Nephron progenitor cell (in vitro differentiated cells): ENCODE measurements at places on chromosomes 2 and 18.
A peak's percentile ranks its signal among the peaks of the same experiment; 100 is the strongest.

GRCh38 chr2:133044556-133044955 lies 374.6 kb upstream of the LYPD1 start:
- DNase-seq, result no peak

DNA sequence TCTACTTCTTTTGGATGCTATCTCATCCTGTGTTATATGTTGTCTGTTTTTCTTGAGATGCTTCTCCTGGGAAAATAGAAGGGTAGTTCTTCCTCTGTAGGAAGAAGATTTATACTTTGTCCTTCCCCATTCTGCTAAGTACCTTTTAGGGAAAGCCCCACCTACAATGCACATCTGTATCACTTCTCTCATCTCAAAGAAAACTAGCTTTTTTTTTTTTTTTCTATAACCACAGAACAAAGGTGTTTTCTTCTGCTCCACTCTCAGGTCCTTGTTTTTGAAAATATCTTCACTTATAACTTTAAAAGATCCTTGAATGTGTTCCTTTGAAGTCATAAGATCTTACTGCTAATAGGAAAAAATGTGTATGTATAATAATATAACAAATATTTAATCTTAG lies 30.8 kb downstream of the CCDC150 start:
- no peak for DNase-seq

DNA sequence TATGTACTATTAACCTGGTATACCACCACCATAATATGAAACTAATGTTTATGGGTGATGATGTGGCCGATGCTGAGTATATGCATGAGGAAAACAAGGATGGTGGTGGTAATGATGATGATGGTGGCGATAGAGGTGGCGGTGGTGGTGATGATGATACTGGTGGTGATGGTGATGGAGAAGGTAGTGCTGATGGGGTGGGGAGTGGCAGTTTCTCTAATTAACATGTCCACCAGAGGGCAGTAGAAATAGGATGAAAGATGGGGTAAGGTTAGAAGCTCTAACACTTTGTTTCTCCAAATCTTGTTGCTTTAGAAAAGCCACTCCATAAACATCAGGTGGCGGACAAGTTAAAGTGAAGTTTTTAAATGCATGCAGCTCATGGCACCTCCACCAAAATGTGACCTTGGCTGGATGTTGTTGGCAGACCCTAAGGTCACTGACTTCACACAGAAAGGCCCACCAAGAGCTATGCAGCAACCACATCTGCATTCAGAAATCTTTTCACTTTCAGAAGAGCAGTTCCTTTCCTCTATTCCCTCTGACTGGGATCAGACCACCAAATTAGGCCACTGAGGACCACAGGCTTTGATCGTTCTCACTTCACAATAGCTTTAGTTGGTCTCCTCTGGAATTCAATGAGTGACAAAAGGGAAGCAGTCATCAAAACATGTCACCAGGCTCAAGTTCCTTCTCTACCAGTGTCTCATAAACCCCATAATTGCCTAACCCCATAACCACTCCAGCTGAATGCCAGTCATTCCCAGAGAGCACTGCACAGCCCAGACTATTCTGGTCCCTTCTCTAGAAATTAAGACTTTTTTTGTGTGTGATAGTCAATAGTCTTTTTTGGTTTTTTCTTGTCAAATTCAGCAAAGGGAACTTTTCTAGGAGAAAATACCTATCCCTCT lies 7.5 kb upstream of the BCL11A start:
- no peak for DNase-seq

- peak; percentile 70 for DNase-seq
Measured at GRCh38 chr2:230870544-230871360, 6.0 kb downstream of the ITM2C start.

- DNase-seq, result peak; percentile 1
Measured at GRCh38 chr2:240918258-240919091, 12.3 kb downstream of the CROCC2 start.

- no peak for DNase-seq
Measured at GRCh38 chr2:69210385-69210784, 176.6 kb downstream of the GFPT1 start.

DNA sequence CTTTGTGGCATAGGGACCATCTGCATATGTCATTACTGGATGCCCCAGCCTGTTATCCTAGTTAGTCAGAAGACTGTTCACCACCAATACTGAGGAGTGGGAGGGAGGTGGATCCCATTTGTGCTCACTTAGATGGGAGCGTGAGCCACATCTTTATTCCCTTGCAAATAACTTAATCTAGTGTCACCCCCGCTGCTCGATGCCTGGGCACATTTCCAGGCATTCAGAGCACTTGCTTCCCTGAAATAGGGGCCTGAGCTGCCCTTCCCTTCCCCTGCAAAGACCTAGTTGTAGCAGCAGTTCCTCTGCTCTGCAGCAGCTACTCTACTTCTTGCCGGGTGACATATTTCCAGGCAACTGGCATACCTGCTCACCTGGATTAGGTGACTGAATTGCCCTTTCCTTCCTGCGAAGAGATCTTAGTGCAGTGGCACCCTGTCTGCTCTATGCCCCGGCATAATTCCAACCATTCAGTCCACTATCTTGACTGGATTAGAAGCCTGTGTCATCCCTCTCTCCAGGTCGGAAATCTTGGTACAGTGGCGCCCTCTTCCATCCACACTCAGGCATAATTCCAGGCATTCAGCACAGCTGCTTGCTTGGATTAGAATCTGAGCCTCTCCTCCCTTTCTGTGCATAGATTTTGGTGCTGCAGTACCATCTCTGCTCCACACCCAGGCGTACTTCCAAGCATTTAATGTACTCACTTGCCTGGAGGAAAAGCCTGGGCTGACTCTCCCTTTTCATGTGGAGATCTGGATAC lies 1389.1 kb upstream of the TMEFF2 start:
- peak; percentile 33 for DNase-seq

DNA sequence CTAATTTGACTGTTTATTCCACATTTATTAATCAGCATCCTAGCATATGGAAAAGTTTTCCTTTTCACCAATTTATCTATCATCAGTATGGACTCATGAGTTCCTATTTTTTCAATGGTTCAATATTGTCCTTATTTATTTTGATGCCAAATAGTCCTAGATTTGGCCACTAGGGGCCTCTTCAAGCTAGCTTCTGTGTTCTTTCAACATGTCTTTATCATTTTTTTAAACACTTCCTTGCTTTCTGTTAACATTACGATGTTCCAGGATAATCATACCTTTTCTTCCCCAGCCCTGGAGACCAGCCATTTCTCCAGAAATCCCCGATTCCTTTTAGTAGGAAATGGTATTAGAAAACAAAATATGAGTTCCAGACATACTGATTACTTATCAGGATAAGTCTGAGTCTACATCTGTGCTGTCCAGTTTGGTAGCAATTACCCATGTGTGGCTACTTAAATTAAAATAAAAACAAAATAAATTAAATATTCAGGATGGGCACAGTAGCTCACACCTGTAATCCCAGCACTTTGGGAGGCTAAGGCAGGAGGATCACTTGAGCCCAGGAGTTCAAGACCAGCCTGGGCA lies 70.6 kb downstream of the RPE start:
- no peak for DNase-seq

DNA sequence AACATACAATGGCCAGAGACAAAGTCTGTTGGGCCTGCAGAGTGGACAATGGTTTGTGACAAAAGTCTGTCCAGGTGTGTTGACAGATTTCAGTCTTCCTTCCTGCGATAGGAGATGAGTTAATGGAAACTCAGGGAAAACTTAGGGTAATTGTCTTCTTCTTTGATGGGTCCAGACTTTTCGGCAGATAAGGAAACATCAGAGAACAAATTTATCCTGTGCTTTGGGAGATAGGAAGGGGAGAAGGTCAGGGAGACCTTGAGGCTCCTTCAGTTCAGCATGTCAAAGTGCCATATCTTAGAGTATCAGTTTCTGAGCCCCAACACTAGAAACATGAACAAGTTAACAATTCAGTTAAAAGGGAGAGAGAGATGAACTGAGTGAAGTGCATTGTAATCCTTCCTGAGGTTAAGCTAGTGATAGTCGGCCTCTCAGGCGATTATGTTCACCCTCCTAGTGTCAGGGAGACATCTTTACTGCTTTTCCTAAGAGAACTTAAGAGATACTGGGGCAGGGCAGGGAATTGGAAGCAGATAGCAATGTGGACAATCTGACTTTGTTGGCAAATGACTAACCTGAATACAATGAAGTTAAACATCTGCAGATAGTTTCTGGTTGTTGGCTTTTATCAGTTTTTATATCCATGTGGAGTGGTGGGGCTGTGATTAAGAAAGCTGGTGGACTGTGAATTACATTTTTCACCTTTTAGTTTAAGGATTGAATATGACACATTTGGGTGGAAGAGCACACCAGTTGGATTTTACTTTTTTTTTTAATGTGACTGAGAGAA lies 248.8 kb upstream of the FN1 start:
- DNase-seq, result no peak

DNA sequence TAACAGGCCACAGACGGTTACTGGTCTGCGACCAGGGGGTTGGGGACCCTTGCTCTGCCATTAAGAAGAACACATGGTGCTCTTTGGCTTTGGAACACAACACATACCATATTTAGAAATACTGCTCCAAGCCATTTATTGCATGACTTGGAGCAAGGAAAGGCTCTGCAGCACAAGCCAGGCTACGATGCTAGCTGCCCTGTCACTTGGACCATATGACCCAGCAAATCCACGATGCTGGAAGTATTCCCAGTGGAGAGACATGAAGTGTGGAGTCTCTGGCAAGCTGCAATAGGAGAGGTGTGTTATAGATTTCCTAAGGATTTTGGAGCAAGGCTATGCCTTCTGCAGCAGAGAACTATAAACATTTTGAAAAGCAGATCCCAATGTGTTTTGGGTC lies 171.2 kb downstream of the HAUS1 start:
- no peak for DNase-seq

GRCh38 chr18:74942319-74942910 lies 266.5 kb downstream of the PTGR3 start:
- DNase-seq, result no peak

DNA sequence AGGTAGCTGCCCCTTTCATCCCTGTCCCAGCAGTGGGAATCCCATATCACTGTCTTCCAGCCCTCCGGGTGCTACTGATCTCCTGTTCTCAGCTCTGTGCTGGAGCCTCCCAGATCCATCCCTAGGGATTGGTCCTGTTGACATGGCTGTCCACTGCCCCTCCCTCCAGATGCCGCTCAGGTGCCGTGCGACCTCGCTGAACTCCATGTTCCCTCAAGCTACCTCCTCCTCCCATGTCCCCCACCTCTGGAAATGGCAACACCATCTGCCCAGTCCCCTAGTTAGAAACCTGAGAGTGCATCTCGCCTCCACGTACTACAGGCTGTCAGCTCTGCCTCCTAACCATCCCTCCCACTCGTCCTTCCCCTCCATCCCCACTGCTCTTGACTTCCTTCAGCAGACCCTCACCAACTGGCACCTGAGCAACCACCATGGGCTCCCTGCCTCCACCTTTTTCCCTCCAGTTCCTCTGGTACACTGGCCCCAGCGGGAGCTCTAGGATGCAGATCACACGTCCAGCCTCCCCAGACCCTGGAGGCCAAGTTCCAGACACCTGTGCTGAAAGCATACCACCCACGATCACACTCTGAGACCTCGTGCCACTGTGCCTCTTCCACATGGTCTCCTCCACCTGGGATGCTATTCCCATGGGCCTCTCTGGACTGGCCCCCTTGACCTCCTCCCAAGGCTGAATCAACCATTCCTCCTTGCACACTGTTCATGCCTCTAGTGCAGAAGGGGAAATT lies 106.8 kb downstream of the KLHL29 start:
- no peak for DNase-seq

DNA sequence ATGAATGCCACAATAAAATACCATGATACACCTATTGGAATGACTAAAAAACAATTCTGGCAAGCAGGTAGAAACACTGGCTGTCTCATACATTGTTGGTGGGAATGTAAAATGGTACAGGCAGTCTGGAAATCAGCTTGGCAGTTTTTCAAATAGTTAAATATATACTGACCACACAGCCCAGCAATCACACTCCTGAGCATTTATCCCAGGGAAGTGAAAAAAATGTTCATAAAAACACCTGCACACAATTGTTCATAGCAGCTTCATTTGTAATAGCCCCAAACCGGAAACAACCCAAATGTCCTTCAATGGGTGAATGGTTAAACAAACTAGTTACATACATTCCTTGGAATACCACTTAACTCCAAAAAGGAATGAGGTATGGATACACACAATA lies 137.2 kb downstream of the TFCP2L1 start:
- no peak for DNase-seq

DNA sequence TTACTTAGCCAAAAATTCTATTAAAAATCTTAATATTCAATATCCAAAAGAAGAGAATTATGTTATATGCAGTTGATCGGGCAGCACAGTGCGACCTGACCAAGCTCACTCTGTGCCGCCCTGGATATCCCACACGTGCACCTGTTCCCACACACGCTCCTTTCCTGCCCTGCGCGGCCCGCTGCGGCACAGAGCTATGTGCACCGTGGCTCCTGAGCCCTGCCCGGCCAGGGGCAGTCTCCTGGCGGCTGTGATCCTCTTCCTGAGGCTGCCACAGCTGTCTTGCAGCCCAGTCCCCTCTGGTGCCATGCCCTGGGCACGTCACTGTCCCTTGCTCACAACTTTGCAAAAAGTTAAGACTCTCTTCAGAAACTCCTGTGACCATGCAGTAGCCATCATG lies 29.3 kb downstream of the TRAPPC12 start:
- no peak for DNase-seq

DNA sequence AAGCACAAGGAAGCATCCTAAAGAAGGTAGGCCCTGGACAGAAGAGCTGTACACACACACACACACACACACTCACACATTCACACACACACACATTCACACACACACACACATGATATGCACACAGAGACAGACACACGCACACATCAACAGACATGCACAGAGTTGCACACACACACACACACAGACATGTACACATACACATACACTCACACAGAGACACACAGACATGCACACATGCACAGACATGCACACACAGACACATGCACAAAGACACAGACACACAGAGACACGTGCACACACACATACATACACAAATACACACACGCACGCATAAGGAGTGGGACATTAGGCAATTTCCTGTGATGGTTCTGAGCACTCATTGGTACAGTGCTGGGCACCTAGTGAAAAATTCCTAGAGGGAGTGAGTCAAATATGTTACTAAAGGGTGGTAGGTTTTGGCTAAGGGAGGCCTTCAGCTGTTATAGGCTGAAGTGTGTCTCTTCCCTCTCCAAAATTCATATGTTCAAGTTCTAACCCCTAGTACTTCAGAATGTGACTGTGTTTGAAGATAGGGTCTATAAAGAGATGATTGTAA lies 26.4 kb downstream of the THNSL2 start:
- no peak for DNase-seq

DNA sequence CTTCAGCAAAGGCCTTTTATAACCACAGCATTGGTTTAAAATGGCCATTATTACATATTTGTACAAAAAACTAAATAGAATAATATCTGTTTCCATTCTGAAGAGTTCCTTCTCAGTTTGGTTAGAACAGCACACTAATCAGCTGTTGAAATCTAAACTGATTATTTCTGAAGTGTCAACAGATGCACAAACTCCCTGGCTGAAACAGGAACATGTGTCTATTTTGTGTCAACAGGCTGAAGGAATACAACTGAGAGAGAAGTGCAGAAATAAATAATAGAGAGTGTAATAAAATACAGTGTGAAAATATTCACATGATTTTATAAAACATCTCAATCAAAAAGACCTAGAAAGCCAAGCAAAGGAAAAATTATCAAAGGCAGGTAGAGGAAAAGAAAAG lies 29.7 kb downstream of the IKZF2 start:
- DNase-seq, result no peak

- DNase-seq, result no peak
Measured at GRCh38 chr2:60486067-60486466, 67.4 kb downstream of the BCL11A start.

GRCh38 chr18:37578886-37579513 lies 13.4 kb upstream of the CELF4 start:
- no peak for DNase-seq
